ENCODE measurements at places on chromosomes 6 and 20.

DNA sequence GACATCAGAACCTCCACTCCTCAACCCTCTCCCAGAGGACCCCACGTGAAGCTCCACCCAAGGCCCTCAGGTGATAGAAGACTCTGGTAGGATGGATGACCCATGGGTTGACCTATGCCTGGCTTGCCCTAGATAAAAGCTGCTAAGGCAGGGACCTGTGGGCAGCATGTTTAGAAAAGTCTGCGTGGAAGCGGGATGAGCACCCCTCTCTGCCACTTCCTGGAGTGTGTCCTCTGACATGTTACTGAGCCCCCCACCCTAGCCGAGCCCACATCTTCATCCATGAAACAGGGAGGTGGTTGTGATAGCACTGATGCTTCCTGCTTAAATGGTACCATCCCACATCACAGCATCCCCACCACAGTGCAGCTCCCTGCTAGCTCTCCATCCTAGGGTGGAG lies 21.8 kb downstream of the MOCS1 start:
- DNase-seq, result no peak

DNA sequence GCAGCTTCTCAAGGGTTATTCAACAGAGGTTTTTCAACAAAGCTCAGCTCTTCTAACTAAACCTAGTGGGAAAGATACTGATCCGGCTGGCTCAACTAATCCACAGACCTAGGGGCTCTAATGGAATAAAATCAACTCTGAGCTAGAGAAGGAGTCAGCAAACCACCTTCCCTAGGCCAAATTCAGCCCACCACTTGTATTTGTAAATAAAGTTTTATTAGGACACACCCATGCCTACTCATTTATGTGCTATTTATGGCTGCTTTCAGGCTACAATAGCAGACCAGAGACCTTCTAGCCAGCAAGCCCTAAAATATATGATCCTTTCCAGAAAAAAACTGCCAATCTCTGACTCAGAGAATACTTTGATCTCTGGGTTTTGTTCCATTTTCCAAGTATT lies 6.0 kb upstream of the RAB22A start:
- no peak for DNase-seq

DNA sequence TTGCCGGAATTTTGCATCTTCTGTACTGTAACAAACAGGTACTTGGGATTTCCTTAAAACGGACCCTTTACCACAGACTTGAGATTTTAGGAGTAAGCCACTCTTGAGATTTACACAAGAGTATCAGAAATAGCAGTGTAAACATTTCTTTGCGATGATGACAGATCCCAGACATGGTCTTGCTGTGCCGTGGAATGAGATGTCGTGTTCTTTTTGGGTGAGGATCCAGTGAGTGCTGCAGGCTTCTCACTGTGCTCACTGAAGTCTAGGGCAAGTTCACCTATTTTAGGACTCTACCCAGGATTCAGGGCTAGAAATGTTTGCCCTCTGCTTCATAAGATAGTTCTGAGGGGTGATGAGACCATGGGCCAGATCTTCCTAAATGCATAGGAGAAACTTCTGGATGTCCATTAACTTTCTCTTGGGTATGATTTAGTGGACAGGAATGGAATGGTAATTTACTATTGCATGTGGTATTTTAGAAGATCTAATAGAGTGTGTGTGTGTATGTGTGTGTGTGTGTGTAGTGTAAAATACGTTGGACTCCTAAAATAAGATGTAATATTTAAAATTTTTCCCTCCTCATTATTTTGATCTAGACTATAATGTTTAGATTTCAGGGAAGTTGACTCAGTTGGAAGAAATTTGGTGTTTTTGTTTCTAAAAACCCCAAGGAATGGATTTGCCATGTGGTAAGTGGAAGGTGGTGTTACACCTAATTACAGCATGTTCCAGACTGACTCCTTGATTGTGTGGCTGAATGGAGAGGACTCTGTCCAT lies 8.5 kb downstream of the LRRC1 start:
- DNase-seq, result no peak

DNA sequence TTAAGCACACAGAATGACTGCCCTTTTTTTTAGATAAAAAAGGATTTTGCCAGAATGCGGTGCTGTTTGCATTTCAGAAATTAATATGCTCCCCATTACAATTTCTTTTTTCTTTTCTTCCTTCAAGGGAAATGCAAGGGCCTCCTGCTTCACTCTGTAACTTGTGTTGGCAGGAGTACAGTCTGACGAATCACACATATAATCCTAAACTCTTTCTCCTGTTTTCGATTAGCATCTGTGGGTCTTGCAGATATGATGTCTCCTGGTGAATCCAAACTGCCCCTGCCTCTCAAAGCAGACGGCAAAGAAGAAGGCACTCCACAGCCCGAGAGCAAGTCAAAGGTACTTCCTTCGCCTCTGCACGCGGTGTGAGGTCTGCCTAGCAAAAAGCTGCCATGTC lies 149.5 kb downstream of the TMEM242 start:
- DNase-seq, result no peak

- peak; percentile 7 for DNase-seq
Measured at GRCh38 chr6:135128268-135128914, 52.7 kb upstream of the MYB start.

DNA sequence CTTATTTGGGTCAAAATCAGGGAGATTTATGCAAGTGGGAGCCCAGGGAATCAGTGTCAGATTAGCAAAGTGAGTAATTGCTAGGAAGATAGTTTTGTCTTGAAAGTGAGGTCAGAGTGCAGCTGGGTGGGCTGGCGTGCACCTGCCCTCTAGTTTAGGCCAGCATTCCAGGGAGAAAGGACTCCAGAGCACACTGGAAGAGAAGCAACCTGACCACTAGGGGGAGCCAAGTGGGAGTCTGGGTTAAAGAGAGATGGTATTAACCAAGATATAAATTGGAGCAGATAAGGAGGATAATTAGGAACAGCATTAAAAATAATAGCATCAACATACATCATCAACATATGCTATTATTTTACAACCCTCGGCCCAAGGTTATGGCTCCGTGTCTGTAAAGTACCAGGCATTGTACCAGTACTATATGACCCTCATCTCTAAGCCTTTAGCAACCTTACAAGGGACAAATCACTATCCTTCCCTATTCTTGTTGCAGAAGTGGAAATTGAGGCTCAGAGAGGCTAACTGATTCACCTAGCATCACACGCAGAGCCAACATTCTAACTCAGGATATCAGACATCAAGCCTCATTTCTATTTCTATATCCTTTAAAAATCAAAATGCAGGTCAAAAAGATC lies 57.8 kb downstream of the SLC2A10 start:
- no peak for DNase-seq

GRCh38 chr6:158384671-158385110 lies 72.4 kb downstream of the TULP4 start:
- DNase-seq, result no peak

DNA sequence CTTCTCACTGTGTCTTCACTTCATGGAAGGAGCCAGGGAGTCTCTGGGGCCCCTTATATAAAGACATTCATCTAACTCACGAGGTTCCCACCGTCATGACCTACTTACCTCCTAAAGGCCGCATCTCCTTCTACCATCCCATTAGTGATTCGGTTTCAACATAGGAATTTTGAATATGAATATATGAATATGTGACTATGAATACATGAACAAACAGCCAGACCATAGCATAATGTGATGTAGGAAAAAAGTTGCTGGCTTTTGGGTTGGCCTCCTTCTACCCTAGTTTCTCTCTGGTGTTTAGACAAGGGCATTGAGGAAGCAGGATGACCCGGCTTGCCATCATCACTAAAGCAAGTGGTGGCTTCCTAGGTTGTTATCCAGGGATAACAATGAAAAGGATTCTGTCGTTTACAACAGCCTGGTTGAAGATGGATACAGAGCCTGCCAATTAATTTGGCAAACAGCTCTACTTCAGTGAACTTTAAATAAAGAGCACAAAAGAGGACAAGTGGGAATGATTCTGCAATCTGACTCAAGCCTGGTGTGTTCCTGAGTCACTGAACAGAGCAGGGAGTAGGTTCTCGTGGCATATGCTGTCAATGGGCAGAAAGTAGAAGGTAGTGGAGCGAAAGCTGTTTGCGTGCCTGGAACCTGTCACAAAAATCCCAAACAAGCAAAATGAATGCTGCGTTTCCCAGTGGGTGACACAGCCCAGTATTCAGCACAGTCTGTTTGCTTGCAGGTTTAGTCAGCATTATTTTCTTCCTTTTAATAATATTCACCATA lies 44.0 kb upstream of the DOK5 start:
- DNase-seq, result no peak

- DNase-seq, result no peak
Measured at GRCh38 chr6:158033751-158034702, 52.4 kb downstream of the SYNJ2 start.

Measured in T-helper 1 cell (primary cell).